ENCODE measurements at places on chromosomes 2 and 18.

- DNase-seq, result no peak
These were observed 441.3 kb upstream of the CDH20 start for GRCh38 chr18:60891936-60892335.

- no peak for DNase-seq
These were observed 18.0 kb upstream of the PDE1A start for GRCh38 chr2:182444806-182445205.

DNA sequence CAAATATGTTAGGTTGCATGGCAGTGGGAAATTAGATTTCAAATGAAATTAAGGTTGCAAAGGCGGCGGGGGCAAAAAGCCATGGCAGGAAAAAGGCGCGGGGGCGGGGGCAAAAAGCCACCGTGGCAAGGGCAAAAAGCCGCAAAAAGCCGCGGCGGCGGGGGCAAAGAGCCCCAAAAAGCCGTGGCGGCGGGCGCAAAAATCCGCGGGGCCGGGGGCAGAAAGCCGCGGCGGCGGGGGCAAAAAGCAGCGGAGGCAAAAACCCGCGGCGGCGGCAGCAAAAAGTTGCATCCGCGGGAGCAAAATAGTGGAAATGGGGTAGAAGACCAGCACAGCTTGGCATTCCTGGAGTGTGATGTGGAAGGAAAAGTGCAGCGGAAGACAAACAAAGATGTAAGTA, 417.1 kb downstream of the ANKRD30B start:
- DNase-seq, result no peak

GRCh38 chr2:32851777-32852439, 94.8 kb upstream of the LTBP1 start:
- DNase-seq, result no peak

DNA sequence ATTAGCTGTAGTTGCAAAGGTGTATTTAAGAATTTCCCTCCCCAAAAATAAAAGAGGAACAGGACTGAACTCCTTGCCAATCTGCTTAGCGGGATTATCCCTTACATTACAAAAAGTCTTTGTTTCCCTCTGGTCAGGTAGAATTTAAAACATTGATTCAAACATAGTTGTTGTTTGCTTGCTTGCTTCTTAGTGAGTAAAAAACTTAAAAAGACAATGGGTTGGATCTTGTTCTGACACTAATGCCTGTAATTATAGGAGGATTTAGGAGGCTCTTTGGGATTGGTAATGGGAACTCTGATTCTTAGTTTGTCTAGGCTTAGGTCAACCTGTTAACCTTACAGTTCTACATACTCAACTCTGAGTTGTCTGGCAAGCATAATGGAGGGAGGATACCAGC, 3.7 kb upstream of the CEBPZOS start:
- no peak for DNase-seq

DNA sequence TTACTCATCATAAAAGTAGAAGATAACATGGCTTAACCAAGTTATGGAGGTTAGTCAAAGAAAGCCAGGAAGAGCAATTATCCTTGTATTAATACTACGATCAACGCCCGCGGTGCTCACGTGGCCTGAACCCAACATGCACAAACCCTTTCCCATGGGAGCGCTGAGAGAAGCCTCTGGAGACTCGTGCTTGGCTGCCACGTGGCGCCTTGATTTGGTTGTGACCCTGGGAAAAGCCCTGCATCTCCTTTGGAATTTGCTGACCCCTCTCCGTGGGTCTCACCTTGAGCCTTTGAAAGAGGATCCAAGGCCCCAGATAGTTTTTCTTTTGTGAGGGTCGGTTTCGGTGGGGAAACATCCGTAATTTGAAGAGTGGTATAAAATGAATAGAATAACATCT, 255.6 kb downstream of the DCDC2C start:
- DNase-seq, result no peak

- DNase-seq, result no peak
These were observed 24.6 kb downstream of the TEX44 start for GRCh38 chr2:231617059-231617926.

- DNase-seq, result no peak
These were observed 35.8 kb upstream of the AFF3 start for GRCh38 chr2:100178085-100178788.

GRCh38 chr2:176082824-176083751, 674 bp downstream of the EVX2 start:
- DNase-seq, result no peak

GRCh38 chr2:101852824-101853223, 138.9 kb upstream of the IL1R2 start:
- no peak for DNase-seq

DNA sequence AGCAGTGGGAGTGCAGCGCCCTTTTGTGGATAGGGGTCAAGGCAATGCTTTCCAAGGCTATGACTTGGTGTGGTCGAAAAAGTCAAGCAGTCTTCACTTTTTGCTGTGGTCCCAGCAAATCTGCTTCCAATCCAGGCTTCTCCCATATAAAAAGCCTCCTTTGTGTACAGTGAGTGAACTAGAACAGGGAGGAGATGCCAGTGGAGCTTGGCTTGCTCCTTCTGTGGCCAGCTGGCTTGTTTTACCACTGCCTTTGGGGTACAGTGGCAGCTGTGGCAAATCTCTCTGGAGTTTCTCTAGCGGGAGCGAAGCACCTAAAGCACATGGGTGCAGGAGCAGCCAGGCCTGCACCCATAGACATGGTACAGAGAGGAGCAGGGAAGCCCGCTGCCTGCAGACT, 103.5 kb downstream of the MSH2 start:
- no peak for DNase-seq

- no peak for DNase-seq
These were observed 136.3 kb downstream of the NUP35 start for GRCh38 chr2:183260527-183260926.

GRCh38 chr18:67302043-67302442, 214.5 kb downstream of the DSEL start:
- no peak for DNase-seq

DNA sequence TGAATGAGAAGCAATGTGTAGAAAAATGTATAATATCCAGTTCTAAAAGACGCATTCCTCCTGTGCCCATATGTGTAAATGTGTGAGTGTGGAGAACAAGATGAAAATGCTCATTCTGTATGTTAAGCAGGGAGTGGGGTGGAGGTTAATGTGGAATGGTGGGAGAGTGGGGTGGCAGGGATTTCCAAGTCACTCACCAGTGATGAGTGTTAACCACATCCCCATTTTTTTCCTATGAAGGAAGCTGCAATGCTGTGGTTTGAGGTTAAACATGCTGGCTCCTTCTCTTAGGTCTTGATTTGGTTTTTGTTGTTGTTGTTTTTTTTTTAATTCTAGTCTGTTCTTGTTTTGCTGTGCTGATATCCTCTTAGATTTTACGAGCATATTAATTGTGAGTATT, 169.4 kb downstream of the NEDD4L start:
- DNase-seq, result no peak

DNA sequence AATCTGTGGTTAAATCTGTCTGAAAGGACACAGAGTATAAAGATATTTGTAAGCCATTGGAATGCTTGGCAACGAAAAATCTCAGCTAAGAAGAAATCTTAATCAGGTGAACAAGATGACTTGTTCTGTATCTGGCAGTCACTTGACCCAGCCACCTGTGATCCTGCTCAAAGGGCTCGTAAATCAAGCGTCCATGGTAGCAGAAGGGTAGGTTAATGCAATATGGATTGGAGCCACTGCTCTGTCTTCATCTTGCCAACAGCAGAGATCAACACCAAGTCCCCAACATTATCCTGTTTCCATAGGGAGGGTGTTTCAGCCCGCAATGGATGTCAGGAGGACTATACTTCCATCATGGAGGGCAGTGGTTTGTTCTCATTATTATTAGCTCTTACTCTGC, 378.4 kb downstream of the CDH7 start:
- DNase-seq, result no peak

DNA sequence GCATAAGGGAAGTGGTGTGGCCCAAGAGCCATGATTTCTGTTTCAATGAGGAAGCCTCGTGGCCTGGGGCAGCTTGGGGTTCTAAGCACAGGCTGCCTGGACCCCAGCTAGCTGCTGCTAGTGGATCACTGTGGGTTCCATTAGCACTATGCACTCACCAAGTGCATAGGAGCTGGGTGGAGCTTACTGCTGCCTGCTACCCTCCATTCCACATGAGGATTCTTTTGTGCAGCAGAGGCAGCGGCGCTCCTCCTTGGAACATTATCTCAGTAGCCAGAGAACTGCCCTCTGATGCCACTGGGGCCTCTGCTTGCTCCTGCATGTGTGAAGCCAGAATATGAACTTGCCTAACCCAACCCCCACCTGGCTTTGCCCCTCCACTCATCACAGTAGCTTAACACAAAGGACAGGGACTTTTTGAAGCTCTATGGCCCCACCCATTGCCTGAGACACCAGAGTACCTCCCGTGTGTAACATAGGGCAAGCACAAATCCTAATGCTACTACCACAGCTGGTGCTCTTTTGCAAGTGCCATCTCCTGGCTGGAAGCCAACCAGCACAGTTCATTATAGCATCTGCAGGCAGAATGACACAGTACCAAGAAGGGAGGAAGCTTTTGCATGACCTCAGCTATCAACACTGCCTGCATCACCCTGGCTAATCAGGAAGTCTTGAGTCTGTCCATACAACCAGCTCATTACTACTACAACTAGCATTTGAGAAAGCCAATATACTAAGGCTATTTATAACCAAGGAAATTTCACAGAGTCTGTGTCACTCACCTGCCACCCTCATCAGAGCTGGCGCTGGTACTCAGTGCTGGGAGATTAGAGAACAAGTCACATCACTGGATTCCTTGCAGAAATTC, 297.0 kb upstream of the GULP1 start:
- no peak for DNase-seq

GRCh38 chr2:21103274-21103891, 20.4 kb upstream of the TDRD15 start:
- no peak for DNase-seq

DNA sequence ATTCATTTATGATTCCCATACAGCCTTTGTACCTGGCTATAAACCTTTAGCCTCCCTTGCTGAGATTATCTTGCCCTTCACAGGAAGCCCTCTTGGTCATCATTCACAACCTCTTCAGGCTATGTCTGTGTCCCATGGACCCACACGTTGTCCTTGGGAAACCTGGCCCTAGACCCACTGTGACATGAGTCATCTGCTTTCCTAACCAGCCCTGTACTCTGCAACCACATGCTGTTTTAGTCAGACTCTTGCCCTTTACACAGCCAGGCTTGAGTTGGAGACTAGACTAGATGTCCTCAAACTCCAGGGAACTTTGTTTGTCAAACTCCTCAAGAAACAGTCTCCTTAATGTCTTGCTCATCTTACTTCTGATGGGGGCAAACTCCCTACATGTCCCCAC, 229.3 kb upstream of the ZSWIM2 start:
- DNase-seq, result no peak

GRCh38 chr2:165857876-165858275, 63.8 kb upstream of the GALNT3 start:
- DNase-seq, result no peak

Data from stimulated activated CD4-positive, alpha-beta T cell treated with anti-CD3 and anti-CD28 coated beads, TNF-alpha, amount 100 ng/mL, for 4 hours (primary cell).